Activated T-cell treated with anti-CD3 and anti-CD28 coated beads, Interleukin-2, amount 50 U/mL, for 24 hours (primary cell): ENCODE measurements at places on chromosomes 5 and 9.

DNA sequence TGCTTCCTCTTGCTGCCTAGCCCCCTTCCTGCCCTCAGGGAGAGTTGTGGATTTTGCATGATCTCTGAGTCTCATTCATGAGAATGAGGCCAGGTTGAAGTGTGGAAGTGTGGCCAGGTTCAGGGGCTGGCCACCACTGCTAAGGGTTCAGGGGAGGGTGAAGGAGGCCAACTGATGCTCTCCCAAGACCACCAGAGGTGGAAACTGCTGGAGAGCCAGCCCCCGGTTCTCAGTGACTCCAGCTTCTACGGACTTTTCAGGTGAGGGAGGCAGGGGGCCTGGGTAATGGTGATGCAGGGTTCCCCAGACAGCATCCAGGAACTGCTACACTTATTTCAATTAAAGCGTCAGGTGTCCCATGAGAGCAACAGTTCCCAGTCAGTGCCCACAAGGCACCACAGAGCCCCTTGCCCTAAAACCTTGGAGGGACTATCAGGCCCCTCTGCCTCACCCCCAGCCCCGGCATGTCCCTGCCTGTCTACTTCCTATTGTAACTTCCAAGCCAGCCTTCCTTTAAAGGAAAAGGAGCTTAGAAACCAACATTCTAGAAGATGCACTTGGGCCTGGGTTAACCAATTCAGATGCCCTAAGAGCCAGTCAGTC, 50.1 kb downstream of the AMBP start:
- DNase-seq: no peak

DNA sequence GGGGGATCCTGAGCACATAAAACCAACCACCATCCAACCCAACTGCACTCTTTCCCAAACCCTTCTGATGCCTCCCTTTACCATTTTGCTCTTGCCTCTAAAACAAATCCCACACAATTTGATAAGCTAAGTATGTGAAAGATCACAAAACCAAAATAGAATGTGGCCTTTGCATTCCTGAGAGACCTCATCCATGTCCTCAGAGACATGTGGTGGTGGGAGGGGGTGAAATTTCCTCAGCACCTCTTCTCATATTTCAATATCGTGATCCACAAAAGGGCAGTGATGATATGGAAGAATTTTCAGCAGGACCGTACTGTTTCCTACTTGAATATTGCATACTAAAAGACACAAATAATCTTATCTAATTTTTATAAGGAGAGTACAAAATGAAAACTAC, 423.3 kb downstream of the TLE1 start:
- DNase-seq: no peak

GRCh38 chr9:385818-386398, 171.2 kb downstream of the DOCK8 start:
- DNase-seq: no peak

- DNase-seq: no peak
Observed at GRCh38 chr9:83281306-83282255, 218.6 kb upstream of the RASEF start.

- no peak for DNase-seq
Observed at GRCh38 chr5:168159425-168159824, 132.0 kb upstream of the WWC1 start.

DNA sequence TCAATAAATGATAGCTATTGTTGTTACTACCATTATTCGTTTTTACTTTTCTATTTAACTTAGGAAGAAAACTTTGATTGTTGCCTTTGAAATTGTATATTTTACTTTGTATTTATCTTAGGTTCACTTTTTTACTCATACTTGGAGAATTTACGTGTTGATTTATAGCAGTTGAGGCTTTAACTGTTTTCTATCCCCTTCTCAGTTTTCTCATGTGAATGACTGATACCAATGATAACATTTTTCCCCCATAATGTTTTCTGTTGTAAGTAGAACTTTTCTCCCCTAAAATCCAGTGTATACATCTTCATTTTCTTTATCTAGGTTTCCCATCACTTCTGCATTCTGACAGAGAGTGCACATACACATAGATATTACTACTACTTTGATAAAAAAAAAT, 54.4 kb downstream of the FSD1L start:
- no peak for DNase-seq

- DNase-seq: no peak
Observed at GRCh38 chr9:89765211-89765946, 160.6 kb downstream of the GADD45G start.

DNA sequence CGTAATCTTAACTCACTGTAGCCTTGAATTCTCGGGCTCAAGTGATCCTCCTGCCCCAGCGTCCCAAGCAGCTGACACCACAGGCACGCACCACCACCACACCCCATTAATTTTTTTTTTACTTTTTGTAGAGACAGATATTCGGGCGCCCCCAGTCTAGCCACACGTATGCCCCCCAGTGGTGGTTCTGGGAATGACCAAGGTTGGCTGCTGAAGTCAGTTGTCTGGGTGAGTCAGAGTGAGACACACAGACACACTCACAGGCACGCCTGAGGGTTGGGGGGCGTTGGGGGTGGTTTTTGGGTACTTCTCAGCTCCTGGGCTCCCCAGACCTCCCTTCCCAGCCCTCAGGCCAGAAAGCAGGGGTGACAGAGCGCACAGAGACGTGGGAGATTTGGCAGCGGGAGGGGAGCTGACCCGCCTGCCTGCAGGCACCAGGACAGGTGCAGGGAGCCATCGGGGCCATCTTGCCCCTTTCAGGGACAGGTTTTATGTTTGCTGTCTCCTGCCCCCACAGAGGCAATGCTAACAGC, 4.2 kb upstream of the ENTPD8 start:
- DNase-seq: peak; percentile 89

- DNase-seq: no peak
Observed at GRCh38 chr5:176995896-176996767, 10.4 kb downstream of the UIMC1 start.

DNA sequence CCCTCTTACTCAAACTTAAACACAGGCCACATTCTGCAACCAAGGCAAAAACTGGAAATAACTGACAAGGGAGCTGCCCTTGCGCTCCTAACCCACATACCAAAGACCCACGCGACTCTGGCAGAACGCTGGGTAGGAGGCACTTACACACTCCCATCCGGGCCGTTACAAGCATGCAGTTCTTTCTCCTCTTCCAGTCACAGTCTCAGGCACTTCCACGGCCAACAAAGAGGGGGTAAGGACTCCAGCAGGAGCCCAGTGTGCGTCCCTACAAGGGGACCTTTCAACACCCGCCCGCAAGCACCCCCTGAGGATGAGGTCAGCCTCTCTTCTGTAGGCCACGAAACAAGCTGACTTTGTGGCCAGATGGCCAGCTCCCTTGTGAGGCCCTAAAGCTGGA, 57.4 kb downstream of the SERINC5 start:
- peak; percentile 31 for DNase-seq

- no peak for DNase-seq
Observed at GRCh38 chr5:38497946-38498345, 58.5 kb downstream of the LIFR start.

GRCh38 chr5:68534131-68534940, 318.8 kb downstream of the PIK3R1 start:
- DNase-seq: no peak

- no peak for DNase-seq
Observed at GRCh38 chr9:117002686-117003085, 315.6 kb downstream of the TRIM32 start.

- DNase-seq: no peak
Observed at GRCh38 chr5:54018438-54018837, 291.9 kb downstream of the ARL15 start.

- DNase-seq: no peak
Observed at GRCh38 chr9:132042324-132042723, 37.3 kb downstream of the MED27 start.

GRCh38 chr9:126096340-126096739, 230.3 kb upstream of the MVB12B start:
- no peak for DNase-seq

GRCh38 chr5:64557911-64558310, 52.1 kb downstream of the RGS7BP start:
- no peak for DNase-seq
